ENCODE measurements at places on chromosomes 1 and 21. TPM values are rescaled to one million over a fixed set of nuclear protein-coding genes. Genes with fewer than 3 reads are reported as not detected.

Gene CLDN19
- total RNA-seq: not detected

Gene MCOLN2
- 1.1 TPM for total RNA-seq

Gene KLF18
- total RNA-seq: not detected

Gene IFI6
- total RNA-seq: 88.4 TPM

Gene GPA33
- not detected for total RNA-seq

Gene KDF1
- total RNA-seq: 0.50 TPM

Gene LCE1F
- total RNA-seq: not detected

Gene AGT
- 2.5 TPM for total RNA-seq

Gene OR2T35
- not detected for total RNA-seq

Gene SLC44A3
- total RNA-seq: 1.9 TPM

Gene PTGS2
- total RNA-seq: 2.8 TPM

Gene LMX1A
- total RNA-seq: not detected

Gene AQP10
- total RNA-seq: not detected

Gene TTC34
- 0.12 TPM for total RNA-seq

Gene DIRAS3
- total RNA-seq: not detected

DNA sequence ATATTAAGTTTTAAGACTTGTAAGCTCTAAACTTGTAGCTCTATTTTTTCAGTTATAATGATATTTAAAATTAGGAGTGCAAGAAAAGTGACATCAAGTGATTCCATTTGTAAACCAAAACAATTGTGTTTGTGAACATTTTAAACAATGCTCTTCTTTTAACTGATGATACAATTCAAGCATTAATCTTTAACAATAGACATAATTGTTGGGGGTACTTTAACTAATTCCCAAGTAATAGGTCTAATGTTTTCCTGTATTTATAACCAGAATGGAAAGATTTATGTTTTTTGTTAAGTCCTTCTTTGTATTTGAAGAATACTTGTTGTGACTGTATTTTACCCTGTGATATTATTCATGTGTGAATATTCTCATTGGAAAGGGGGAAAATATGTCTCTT, 6.8 kb downstream of the ATG4C start:
- no peak for DNase-seq

- no peak for DNase-seq
Observed at GRCh38 chr1:4612991-4613390, 41.4 kb upstream of the AJAP1 start.

DNA sequence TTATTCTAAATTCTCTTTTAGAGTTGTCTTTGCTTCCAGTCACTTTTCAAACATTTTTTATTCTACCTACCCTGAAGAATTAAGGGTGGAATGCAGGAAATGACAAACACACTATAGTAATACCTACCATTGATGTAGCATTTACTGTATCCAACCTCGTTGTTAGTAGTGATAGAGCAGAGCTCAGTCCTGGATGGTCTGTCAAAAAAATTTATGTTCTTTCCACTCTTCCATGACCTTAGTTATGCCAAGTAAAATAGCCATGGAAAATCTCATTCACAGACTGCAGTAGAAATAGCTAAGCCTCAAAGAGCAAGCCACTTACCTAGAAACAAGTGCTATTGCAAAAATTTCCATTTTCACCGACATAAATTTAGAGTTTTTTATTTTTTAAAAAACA, 74.6 kb downstream of the CRB1 start:
- DNase-seq: no peak

DNA sequence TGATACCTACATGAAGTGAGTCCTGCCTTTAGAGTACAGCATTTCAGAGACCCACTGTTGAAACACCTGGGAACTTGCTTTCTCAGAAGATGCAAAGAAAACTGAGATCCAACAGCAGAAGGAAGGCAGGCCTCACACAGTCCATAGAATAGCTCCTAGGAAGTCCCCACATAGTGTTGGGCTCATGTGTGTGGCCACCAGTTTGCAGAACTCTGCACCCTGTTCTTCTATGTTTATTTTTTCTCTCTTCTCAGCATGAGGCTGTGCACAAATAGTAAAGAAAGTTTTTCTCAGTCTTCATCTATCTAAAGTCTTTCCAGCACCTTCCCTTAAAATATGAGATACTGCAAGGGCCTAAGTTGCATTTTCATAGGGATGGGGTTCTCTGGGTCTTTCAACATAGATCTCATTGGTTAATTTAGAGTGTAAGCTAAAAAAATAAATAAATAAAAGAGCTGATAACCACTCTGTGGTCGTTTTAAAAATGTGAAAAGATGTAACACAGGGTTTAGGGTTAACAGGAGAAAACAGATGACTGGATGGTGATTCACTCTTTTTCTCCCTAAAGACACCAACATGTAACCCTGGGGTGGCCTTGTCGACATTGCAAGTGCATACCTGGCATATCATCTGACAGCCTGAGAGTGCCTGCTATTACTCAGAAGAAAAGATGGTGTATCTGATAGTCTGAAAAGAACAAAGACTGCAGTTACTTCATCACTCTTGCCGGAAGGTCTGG, 94.6 kb downstream of the ZC3H11B start:
- no peak for DNase-seq

DNA sequence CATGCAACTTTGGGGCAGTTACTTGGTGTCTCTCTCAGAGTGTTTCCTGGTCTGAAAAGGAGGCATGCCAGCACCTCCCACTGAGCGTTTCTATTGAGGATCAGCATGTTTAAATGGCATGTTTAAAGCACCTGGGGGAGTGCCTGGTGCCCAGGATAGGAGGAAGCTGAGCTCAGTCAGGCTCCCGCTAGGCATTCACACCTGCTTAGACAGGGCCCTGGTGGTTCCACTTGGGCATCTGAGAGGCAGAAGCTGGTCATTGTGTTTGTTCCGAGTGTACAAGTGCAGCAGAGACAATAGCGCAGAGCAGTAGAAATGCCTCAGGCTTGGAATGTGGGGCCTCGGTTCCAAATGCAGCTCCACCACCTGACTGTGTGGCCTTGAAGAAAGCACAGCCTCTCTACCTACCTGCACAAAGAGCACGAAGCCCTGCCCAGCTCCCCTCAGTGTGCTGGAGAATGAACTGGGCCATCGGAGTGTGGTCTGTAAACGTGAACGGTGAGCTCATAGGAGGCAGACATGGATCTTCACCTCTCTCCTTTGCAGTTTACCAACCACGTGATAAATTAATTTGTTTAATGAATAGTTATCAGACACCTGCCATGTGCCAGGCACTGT, 20.3 kb upstream of the TMEM222 start:
- DNase-seq: no peak

DNA sequence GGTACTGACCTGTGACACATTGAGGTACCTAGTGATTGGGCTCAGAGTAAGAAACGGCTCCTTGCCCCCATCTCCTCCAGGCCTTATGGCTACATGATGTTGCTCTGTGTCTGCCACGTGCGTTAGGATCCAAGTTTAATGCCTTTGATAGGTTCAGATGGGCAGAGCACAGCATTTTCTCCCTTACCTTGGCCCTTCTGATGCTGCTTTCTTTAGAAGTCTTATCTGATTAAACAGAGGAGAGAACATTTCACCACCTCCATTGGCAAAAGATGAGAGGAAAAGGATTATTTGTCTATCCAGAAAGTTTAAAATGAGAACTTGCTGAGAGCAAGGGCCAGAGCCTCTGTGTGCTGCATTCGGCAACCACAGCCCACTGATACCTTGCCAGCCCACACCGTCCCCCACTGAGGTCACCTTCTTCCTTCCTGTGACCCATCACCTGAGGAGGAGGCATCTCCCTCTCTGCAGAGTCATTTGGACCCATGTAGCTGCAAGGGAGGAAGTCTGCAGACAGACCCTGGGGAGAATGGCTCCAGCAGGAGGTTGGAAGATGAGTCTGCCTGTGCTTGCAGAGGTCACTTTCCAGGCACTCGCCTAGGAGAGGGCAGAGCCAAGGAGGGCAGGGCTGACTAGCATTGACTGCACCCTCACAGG, 16.7 kb downstream of the SHISA4 start:
- DNase-seq: no peak

GRCh38 chr21:45948576-45949141, 32.9 kb upstream of the COL6A1 start:
- no peak for DNase-seq

GRCh38 chr1:10530756-10531495, 56.2 kb downstream of the PEX14 start:
- DNase-seq: no peak

DNA sequence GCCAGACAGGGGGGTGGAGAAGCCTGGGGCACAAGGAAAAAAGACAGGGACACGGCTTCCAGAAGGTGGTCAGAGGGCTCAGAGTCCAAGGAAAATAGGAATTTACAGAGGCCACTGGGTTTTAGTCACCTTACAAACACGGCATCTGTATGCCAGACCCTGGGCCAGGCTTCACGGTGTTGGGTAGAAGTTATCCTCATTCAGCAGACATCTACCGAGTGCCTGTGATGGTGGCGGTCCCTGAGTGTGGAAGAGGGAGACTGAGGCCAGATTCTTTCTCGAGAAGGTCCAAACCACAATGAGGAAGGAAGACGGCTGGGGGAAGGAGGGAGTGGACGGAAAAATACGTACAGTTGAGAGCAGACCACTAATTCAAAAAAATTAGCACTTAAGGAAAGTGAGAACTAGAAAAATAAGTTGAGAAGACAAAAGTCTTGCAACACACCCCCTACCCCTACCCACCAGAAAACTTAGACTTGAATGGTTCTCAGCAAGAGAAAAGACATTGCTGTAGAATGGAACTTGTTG, 864 bp upstream of the BTG2 start:
- no peak for DNase-seq

GRCh38 chr1:33524586-33524985, 52.1 kb downstream of the ZSCAN20 start:
- DNase-seq: no peak

- DNase-seq: no peak
Observed at GRCh38 chr1:181514298-181515290, 31.3 kb downstream of the CACNA1E start.

- no peak for DNase-seq
Observed at GRCh38 chr1:18041102-18041501, 66.5 kb upstream of the IGSF21 start.

- no peak for DNase-seq
Observed at GRCh38 chr1:192703283-192704206, 67.6 kb downstream of the RGS13 start.

- no peak for DNase-seq
Observed at GRCh38 chr1:29249170-29249691, 12.9 kb downstream of the PTPRU start.

- no peak for DNase-seq
Observed at GRCh38 chr1:172499636-172500141, 33.3 kb upstream of the SUCO start.

- no peak for DNase-seq
Observed at GRCh38 chr1:116739371-116740012, 14.7 kb upstream of the CD2 start.

- DNase-seq: no peak
Observed at GRCh38 chr1:85065550-85065949, 17.2 kb upstream of the MCOLN3 start.

DNA sequence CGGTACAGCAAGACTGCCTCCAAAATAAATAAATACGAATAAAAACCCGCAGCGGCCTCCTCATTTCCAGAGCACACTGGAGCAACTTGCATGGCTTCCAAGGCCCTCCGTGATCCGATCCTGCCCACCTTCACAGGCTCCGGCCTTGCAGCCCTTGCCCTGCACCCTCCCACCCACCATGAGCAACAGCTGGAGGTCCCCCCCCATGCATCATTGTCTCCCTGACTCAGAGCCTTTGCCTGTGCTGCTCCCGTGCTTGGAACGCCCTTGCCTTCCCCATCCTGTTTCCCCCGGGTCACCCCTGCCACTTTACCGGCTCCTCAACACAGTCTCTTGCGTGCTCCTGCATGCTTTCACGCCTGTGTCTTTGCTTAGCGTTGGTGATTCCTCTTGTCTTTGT, 71.0 kb upstream of the ANGPTL1 start:
- DNase-seq: no peak

GRCh38 chr1:46128344-46128743, 4.1 kb downstream of the PIK3R3 start:
- no peak for DNase-seq

- DNase-seq: no peak
Observed at GRCh38 chr1:81221564-81221963, 579.2 kb upstream of the ADGRL2 start.

DNA sequence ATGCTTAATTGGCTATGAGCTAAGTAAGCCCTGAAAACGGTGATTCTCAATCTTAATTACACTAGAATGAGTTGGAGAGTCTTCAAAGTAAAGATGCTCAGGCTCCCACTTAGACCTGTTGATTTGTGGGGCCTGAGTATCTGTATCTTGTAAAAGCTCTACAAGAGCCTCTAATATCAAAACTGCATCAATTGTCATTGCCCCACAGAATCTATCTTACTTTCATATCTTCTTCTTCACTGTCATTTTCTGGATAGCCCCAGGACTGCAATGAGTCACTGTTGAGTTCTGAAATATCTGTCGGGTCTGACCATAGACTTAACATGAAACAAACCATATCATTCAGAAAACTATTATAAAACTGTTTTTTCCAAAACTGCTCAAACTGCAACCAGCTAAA, 102.8 kb upstream of the SERTAD4 start:
- DNase-seq: no peak

- no peak for DNase-seq
Observed at GRCh38 chr1:30381266-30381665, 342.1 kb downstream of the MATN1 start.

DNA sequence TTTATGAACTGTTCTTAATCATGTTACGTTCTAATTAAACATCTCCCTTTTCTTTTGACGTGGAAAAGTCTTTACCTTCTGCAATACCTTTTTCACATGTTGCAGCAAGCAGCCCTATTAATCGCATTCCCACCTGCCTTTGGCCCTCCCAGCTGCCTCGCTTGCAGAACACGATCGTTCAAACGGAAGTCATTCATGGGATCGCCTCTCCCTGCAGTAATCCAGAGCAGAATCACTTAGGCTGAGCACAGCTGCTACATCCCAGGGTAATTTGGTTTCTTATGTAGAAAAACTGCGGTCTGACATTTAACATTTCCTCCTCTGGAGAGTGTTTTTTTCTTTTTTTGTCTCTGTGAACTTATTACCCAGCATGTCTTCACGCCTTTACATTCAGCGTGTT, 206.3 kb downstream of the KIF26B start:
- DNase-seq: no peak

- DNase-seq: no peak
Observed at GRCh38 chr21:43876605-43877004, 11.6 kb downstream of the AGPAT3 start.

GRCh38 chr1:209493559-209493958, 90.0 kb upstream of the CAMK1G start:
- DNase-seq: no peak

DNA sequence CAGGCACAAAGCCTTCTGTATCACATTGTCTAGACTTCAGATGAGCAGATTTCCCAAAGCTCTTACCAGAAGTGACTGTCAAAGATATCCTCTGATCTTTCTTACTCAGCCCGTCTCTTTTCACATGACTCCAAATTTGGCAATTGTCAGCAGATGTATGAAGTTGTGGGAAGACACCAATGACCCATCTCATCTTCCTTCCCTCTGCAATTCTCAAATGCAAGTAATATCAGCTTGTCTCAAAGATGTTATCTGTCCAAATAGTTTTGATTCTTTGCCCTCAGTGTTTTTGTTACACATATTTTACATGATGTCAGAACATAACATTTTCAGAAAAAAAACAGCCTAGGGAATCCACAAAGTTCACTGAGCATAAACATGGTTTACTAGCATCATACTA, 45.1 kb upstream of the RGS2 start:
- no peak for DNase-seq

GRCh38 chr1:53725238-53725689, 13.7 kb downstream of the GLIS1 start:
- no peak for DNase-seq

GRCh38 chr1:160373696-160374095, 6.8 kb downstream of the NHLH1 start:
- DNase-seq: no peak
